Karpas-422 (cell line): ENCODE measurements at places on chromosomes 7 and 10. TPM values are rescaled to one million over a fixed set of nuclear protein-coding genes. Genes with fewer than 3 reads are reported as not detected.

The CLDN4 gene
- total RNA-seq: not detected in 2 replicates

The EGR2 gene
- 0.41 TPM in 1 of 2 replicates, not detected in the other for total RNA-seq

DNA sequence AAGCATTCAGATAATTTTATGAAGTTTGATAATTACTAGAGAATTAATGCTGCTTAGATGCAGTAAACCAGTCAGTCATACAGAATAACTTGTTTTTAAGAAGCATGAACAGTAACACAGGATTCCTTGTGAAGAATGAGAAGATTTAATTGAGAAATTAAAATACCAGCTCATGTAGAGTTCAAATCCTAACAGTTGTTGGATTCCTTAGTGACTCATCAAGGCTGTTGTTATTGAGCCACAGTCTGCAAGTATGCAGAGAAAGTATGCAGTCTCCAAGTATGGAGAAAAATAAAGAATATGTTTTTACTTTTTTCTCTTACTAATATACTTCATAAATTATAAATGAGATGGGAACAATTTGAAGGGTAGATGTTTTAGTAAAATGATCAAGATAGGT is 30.2 kb upstream of the CYP26C1 start:
- no peak overlapping the region for H3K4me3 ChIP-seq
- H3K27ac ChIP-seq: no peak overlapping the region
- DNase-seq: no peak

The SLC29A4 gene
- total RNA-seq: not detected in 2 replicates

DNA sequence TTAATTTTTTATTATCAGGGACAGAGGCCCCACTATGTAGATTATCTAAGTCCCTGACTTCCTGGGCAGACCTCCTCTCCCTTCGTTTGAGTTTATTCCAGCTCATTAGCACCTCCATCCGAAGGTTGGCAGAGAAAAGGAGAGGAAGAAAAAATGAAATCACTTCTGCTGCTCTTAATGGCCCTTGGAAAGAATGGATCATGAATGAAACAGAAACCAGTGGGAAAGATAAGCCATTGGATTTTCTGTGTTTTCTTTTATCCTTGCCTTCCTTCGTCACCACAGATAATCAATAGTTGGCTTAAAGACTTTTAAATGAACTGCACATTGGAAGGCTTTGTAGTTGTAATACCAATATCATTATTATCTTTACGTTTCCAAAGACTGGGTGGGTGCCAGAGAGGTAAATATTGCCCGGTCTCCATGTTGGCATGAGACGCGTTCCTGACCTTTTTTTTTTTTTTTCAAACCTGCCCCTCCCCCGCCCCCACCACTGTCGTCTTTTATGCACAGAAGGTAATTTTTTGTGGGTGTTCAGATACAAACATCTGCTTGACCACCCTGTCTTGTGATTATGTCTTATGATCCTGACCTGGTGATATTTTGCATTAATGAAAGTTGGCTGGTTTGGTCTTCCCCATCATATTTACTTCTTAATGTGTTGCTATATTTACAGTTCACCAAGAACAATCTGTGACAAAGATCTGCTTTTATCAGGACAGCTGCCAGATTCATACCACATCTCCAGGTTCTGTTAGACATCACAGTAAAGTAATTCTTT is 116.8 kb downstream of the ARID5B start:
- no peak overlapping the region for H3K4me3 ChIP-seq
- H3K36me3 ChIP-seq: no peaks in the 10 kb centered on the region
- DNase-seq: peak; percentile 10
- peaks cover 14% of the 10 kb centered on the region for H3K4me1 ChIP-seq
- no peaks in the 10 kb centered on the region for H3K27me3 ChIP-seq

The MYOF gene
- 8.1 and 9.2 TPM in 2 replicates for total RNA-seq

DNA sequence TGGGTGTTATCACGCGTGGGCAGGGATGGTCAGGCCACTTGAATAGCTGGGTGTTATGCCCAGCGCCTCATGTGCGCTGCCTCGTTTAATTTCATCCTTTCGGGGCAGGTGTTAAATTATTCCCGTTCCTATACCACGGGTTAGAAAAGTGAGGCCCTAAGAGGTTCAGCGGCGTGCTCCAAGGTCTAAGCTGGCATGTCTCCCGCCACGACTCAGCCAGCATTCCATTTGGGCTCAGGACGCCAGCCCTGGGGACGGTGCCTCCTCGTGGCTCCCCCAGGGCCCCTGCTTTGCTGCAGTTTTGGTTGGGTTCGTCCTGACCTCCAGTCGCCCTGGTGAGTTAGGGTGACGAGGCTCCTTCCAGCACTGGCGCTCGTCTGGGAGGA is 124.5 kb downstream of the TRRAP start:
- no peak overlapping the region for H3K4me3 ChIP-seq
- H3K36me3 ChIP-seq: peaks cover 37% of the 10 kb centered on the region
- no peak overlapping the region for H3K27ac ChIP-seq

GRCh38 chr7:130891254-130892094 is 157.5 kb upstream of the KLF14 start:
- no peak overlapping the region for H3K27ac ChIP-seq
- no peaks in the 10 kb centered on the region for H3K27me3 ChIP-seq
- no peak for DNase-seq
- no peaks in the 10 kb centered on the region for H3K4me1 ChIP-seq
- peaks cover 50% of the 10 kb centered on the region for H3K36me3 ChIP-seq

DNA sequence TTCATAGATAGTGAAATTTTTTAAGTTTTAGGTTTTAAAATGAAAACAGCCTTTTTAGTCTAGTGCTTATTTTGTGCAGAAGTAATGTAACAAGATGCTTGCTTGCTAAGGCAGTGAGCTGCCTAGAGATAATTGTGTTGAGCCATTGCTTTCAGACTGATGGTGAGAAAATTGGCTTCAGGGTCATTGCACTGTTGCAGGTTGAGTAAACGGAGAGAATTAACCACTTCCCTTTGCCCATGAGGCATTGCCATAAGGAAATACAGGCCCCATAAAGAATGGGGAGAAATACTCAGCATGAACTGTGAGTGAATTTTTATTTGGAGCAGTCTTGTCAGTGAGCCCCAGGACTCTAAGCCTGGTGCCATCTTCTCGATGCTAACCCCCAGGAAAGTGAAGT is 140.5 kb downstream of the LRRC4 start:
- peaks cover 25% of the 10 kb centered on the region; the same call in 1 of the 2 replicates for H3K36me3 ChIP-seq
- no peak for DNase-seq
- no peaks in the 10 kb centered on the region for H3K4me1 ChIP-seq
- H3K27me3 ChIP-seq: no peaks in the 10 kb centered on the region
- no peak overlapping the region for H3K4me3 ChIP-seq
- H3K27ac ChIP-seq: no peak overlapping the region

GRCh38 chr10:26887611-26888215 is 27.0 kb upstream of the ABI1 start:
- H3K36me3 ChIP-seq: no peaks in the 10 kb centered on the region
- peaks cover 9% of the 10 kb centered on the region; the same call in 1 of the 2 replicates for H3K4me1 ChIP-seq
- no peak for DNase-seq
- H3K27ac ChIP-seq: no peak overlapping the region

DNA sequence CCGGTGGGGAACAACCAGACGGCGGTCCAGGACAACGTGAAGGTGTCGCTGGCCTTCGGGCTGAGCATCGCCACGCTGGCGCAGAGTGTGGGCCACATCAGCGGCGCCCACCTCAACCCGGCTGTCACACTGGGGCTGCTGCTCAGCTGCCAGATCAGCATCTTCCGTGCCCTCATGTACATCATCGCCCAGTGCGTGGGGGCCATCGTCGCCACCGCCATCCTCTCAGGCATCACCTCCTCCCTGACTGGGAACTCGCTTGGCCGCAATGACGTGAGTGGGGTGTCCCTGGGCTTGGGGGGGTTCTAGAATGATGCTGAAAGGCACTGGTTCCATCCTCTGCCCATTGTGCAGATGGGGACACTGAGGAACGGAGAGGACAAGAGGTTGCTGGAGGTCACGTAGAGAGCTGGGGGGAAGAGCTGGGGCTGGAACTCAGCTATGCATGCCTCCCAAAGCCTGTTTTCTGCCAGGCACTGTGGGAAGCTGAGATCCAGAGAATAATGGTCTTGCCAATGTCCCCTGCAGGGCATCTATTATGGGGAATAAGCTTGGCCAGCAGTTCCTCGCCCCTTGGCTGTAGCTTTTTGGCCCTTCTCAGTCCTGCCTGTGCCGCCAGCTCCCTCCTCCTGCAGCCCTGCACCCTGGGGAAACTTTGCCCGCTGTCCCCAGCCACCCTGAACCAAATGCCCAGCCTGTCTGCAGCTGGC is 523 bp downstream of the AQP1 start:
- no peaks in the 10 kb centered on the region for H3K27me3 ChIP-seq
- no peak overlapping the region for H3K27ac ChIP-seq
- no peak overlapping the region for H3K4me3 ChIP-seq
- no peak for DNase-seq
- H3K4me1 ChIP-seq: no peaks in the 10 kb centered on the region; the same call in 1 of the 2 replicates
- no peaks in the 10 kb centered on the region for H3K36me3 ChIP-seq

GRCh38 chr7:92944633-92945032 is 108.3 kb upstream of the CDK6 start:
- DNase-seq: no peak
- H3K27ac ChIP-seq: no peak overlapping the region
- H3K27me3 ChIP-seq: no peaks in the 10 kb centered on the region
- no peak overlapping the region for H3K4me3 ChIP-seq

DNA sequence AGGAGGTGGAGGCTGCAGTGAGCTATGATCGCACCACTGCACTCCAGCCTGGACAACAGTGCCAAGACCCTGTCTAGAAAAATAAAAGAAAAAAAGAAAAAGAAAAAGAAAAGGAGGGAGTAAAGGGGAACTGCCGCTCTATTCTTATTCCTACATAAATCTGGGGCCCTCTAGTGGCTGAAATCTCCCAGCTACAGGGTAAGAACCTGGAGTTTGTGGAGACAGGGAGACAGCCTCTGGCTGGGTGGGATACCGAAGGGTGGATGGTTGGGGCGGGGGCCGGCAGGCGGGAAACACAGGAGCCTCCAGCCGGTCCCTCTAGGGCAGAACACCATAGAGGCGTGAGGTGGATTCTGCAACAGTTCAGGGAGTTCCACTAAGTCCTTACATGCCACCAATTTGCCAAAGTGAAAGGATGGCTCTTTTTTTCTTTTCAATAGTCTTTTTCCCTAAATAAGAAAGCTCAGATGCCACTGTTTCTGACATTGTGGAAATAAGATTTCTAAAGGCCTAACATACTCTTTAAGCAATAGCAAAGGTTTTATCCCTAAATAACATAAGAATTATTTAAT is 117.3 kb downstream of the SVIL start:
- no peaks in the 10 kb centered on the region for H3K27me3 ChIP-seq
- DNase-seq: peak; percentile 66
- H3K27ac ChIP-seq: no peak overlapping the region
- no peak overlapping the region for H3K4me3 ChIP-seq

The AP1S1 gene
- 150 and 256 TPM in 2 replicates for total RNA-seq

The ADRB1 gene
- total RNA-seq: not detected in 2 replicates

The ATP6V0A4 gene
- not detected in 2 replicates for total RNA-seq
